ENCODE measurements at places on chromosomes 2 and 18.

DNA sequence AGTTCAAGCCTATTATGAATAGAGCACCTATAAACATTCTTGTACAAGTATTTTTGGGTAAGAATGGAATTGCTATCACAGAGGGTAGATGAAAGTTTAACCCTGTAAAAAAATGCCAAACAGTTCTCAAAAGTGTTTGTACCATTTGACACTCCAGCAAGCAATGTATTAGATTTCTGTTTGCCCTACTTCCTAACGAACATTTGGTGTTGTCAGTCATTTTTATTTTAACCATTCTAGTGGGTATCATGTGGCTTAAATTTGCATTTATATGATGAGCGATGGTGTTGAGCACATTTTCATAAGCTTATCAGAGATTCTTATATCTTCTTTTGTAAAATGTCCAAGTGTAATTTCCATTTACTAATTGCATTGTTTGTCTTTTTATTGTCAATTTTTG is 608.2 kb upstream of the ACVR2A start:
- DNase-seq, result no peak

DNA sequence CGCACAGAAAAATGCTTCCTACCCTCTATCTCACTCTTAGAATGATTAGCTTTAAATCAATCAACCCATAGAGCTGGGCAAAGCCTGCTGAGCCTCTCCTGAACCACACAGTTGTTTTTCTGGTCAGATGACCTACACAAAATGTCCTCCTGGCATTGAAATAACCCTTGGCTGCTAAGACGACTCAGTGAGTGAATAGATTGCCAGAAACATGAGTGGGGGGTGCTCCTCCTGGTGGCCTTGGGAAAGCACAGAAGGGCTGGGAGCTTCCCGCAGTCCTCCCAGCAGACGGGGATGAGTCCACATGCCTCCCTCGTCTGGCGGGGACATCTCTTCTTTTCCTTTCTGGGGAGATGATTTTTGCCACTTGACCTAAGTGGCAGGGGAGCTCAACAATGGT is 14.9 kb downstream of the MAL start:
- no peak for DNase-seq

DNA sequence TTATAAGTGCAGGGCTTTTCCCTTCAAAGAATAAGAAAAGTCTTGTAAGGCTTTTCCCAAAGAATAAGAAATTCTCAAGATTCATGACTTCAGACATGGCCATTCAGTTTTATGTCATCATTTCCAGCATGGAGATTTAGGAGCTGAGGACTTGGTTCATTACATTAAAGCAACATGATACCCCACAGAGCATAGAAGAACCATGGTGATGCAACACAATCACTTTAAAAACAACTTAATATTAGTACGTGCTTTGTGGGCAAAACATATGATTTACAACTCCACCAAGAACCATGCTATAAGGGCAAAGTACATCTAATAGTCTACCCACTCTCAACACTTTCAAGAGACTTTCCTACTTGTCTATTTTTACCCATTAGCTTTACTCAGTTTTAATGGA is 214.4 kb downstream of the SRBD1 start:
- DNase-seq, result no peak

- no peak for DNase-seq
These were observed 59.1 kb upstream of the PELI1 start for GRCh38 chr2:64203131-64203857.

GRCh38 chr18:78913830-78914231 is 65.8 kb upstream of the SALL3 start:
- no peak for DNase-seq

GRCh38 chr2:118190474-118190873 is 102.2 kb downstream of the INSIG2 start:
- DNase-seq, result no peak

- no peak for DNase-seq
These were observed 148.2 kb downstream of the CERS6 start for GRCh38 chr2:168604252-168604651.

GRCh38 chr2:111061191-111061590 is 59.5 kb upstream of the BCL2L11 start:
- DNase-seq, result no peak

GRCh38 chr18:78133729-78134128 is 845.9 kb upstream of the SALL3 start:
- DNase-seq, result no peak

DNA sequence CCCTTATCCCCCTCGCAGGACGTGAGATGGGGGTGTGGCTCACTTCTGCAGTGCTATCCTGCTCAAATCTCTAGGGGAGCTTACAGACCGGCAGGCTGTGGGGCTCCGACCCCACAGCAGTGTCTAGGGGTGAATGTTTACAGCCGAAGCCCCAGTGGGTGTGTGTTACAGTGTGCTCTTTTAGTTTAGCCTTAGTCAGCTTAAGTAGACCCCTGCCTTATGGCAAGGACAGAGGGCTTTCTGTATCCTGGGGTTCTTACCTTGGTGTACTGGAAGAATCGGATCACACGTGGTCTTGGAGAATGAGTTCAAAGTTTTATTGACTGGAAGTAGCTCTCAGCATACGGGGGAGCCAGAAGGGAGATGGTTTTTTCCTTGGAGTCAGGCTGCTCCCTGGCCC is 348.2 kb upstream of the GYPC start:
- no peak for DNase-seq

GRCh38 chr2:168518555-168519066 is 62.5 kb downstream of the CERS6 start:
- DNase-seq, result no peak

GRCh38 chr18:58335223-58335622 is 291.2 kb downstream of the NEDD4L start:
- DNase-seq, result no peak

GRCh38 chr2:120988051-120988699 is 252.5 kb downstream of the GLI2 start:
- DNase-seq, result no peak

- DNase-seq, result no peak
These were observed 25.4 kb downstream of the POLE4 start for GRCh38 chr2:74983631-74984392.

DNA sequence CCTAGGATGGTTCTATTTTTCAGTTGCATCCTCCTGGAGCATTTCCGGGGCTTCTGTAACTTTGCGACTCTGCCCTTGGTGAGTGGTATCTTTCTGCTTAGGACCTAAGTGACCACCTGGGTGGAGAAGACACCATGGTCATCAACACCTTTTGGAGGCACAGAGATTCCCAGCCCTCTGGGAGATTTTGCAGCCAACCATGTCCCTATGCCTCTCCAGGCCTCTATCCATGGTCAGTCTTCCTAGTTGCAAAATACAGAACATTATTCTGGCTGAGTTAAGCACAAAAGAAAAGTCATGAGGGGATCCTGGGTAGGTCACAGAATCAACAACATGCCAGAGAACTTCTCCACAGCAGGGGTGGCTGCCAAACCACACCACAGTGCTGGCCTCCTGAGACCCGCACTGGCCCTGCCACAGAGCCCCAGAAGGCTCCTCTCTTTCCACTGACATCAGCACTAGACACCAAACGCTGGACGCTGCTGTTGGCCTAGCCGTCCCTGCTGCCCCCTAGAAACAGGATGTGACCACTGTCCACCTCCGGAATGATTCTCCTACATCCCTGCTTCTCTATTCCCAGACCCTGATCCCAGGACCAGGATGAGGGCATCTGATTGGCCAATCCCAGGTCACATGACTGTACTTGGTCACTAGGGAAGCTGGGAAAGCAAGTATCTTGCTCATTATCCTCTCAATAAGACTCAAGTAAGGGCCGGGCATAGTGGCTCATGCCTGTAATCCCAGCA is 47.7 kb downstream of the SMAD7 start:
- no peak for DNase-seq

DNA sequence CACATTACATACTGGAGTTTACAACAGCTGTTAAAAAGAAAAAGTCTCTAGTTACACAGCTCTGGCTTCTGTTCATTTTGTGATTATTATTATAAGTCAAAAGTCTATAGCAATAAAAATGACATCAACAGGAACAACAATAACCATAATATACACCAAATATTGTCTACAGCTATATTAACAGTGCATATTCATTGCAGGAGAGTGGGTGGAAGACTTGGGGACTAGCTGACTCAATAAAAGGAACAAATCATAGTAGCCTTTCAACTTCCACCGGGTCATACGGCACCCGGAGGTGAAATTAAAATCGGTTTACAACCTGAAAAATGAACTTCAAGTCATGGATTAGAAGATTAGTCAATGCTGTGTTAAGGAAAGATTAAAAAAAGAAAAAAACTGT is 642.1 kb downstream of the SATB2 start:
- no peak for DNase-seq

GRCh38 chr18:46110406-46110805 is 6.2 kb downstream of the HAUS1 start:
- no peak for DNase-seq

- DNase-seq, result no peak
These were observed 1.0 kb upstream of the RPRM start for GRCh38 chr2:153479573-153479972.

Data from amygdala (tissue), 56 donors.